AG08396 (cell line): ENCODE measurements at places on chromosomes 12 and 14.

DNA sequence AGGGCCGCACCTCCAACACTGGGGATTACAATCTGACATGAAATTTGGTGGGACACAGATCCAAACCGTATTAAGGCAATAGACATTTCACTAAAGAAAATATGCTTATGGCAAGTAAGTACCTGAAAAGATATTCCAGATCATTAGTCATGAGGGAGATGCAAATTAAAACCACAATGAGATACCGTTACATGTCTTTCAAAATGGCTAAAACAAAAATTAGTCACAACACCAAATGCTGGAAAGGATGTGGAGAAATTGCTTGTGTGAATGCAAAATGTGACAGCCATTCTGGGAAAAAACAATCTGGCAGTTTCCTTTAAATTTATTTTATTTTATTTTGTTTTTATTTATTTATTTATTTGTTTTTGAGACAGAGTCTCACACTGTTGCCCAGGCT lies 82.3 kb upstream of the PTGDR start:
- DNase-seq, result no peak

- no peak for DNase-seq
These were observed 28.5 kb downstream of the FOS start for GRCh38 chr14:75306927-75307699.

- no peak for DNase-seq
These were observed 319.5 kb downstream of the PAWR start for GRCh38 chr12:79371226-79371625.

- no peak for DNase-seq
These were observed 242.0 kb downstream of the NEDD1 start for GRCh38 chr12:97148941-97149559.

DNA sequence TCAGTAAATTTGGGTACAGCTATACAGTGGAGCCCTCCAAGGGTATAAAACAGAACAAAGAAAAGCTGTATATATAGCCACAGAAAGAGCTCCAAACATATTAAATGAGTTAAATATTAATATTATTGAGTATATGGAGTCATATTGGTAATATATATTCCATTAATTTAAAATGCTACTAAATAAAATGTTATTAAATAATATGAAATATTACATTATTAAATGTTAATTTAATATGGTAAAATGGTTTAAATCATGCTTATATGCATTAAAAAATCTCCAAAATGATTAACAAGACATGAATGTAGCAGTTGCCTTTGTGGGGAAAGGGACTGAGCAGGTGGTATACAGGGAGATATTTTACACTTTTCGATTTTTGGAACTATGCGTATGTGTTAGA lies 164.0 kb downstream of the PELI2 start:
- DNase-seq, result no peak

- DNase-seq, result no peak
These were observed 52.5 kb upstream of the PELI2 start for GRCh38 chr14:56065621-56066290.

- DNase-seq, result no peak
These were observed 117.9 kb downstream of the DPF3 start for GRCh38 chr14:72775923-72776554.

GRCh38 chr12:57158186-57158585 lies 10.8 kb upstream of the LRP1-AS start:
- no peak for DNase-seq

DNA sequence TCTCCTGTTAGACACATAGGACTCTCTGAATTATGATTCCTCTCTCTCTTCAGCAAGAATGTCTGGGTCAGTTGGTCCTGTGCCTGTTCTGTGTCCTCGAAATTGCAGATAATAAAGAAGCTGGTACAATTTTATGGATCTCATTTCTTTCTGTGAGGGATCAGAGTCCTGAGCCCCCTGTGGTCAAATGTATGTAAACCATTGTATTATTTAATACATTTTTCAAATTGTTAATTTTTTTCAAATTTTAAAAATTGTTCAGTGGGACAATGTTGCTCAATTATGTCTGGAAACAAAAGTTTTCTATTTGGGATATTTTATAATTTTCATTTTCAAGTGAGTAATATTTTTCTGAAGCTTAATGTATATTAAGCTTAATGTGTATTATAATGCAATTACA lies 513.5 kb downstream of the CCER1 start:
- no peak for DNase-seq

GRCh38 chr12:113207613-113208040 lies 13.6 kb upstream of the TPCN1 start:
- no peak for DNase-seq

GRCh38 chr14:61260939-61261776 lies 20.0 kb downstream of the TMEM30B start:
- peak; percentile 49 for DNase-seq

- no peak for DNase-seq
These were observed 83.8 kb upstream of the DUSP6 start for GRCh38 chr12:89436062-89436461.

- no peak for DNase-seq
These were observed 34.9 kb downstream of the RAD9B start for GRCh38 chr12:110536834-110537604.

DNA sequence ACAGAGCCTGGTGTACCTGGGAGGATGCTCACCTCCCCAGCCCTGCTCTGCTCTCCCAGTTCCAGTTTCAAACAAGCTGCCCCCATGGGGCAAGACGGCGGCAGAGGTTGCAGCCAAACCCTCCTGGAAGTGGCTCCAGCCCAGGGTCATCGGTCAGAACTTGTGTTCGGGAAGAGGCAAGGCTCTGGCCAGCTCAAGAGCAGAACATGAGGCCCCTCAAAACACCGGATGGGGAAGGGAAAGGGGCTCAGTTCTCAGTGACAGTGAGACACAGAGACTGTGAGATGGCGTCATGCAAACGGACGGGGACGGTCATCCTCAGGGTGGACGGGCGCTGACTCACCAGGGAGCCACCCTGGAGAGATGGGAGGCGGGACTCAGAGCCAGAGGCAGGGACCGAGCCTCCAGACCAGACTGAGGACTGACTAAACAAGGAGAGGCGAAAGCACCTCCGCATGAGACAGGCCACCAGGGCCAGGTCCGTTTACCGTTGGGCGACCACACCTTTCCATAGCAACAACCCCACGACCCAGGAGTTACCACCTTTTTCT lies 63.9 kb upstream of the GALNT9 start:
- no peak for DNase-seq

DNA sequence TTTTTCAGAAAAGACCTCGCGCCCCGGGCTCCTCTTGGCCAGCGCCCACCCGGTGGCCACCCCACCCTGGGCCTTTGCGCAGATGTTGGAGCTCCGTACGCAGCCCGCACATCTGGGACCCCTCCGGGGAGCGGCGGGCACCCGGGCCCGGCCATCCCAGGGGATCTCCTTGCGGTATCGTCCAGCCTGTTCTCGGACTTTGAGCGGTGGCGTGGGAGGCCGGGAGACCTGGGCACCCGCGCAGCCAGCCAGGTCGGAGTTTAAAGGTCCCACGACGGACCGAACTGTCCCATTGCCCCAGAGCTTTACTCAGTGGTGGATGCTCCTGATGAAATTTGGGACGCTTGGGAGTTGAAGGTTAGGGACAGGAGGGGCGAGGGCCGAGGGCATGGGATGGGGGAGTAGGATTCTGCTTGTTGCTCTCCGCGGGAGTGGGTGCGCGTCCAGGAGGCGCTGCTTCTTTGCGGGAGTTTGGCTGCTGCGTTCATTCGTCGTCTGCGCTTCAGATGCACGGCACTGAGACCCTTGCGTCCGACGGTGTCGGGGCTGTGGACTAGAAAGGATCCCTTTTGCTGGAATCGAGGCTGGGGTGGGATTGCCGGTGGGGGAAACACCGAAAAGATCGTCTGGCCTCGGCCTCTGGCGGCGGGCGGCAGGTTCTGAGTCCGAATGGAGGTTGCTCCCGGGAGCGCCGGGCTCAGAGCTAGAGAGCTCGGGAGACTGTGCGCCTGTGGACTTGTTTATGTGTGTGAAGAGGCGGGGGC lies 1.4 kb downstream of the NTF3 start:
- DNase-seq, result peak; percentile 25

GRCh38 chr14:62468946-62469345 lies 576.3 kb downstream of the KCNH5 start:
- DNase-seq, result no peak

- DNase-seq, result no peak
These were observed 41.8 kb upstream of the CCDC196 start for GRCh38 chr14:66444271-66444927.

GRCh38 chr12:124675881-124676713 lies 108.7 kb upstream of the NCOR2 start:
- DNase-seq, result peak; percentile 75

- DNase-seq, result peak; percentile 29
These were observed 117.4 kb upstream of the SOX5 start for GRCh38 chr12:24066865-24067264.

DNA sequence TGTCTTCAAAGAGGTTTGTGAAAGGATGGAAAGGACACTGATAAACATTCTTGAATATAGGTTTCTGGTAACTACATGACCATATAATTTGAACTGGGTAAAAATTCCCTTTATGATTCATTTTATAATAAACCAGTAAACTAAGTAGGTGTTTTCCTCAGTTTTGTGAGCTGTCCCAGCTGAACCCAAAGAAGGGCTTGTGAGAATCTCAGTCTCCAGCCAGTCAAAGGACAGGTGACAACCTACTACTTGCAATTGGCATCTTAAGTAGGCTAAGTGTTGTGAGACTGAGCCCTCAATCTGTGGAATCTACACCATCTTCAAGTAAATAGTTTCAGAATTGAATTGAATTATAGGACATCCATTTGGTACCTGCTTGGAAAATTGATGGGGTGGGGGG lies 75.2 kb downstream of the MYF5 start:
- no peak for DNase-seq

DNA sequence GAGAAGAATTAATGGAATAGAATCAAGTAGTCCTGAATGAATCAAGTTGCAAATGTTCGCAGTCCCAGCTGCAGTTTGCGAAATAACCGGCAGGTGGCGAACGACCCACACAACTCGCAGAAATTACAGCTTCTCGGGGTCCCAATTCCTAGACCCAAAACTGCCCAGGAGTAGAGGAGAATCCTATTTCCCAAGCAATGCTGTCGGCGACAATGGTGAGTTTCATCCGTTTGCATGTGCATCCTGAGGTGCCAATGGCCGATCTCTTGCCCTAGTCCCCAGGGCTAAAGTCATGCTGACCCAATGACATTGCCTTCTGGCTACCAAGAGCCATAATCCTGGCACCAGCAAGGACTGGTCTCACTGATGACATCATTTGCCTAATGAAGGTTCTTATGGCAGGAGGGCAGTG lies 8.5 kb upstream of the ASCL1 start:
- peak; percentile 63 for DNase-seq

- no peak for DNase-seq
These were observed at the start of gene PTPN6 for GRCh38 chr12:6950811-6951540. Gene PTPN6, plus strand, starts transcription at chr12:6951356. Its CDS starts 157 bp downstream, at chr12:6951513.

- DNase-seq, result no peak
These were observed 1635.4 kb upstream of the FLRT2 start for GRCh38 chr14:83894568-83894967.

- DNase-seq, result no peak
These were observed 21.1 kb upstream of the SCARB1 start for GRCh38 chr12:124884587-124885438.

DNA sequence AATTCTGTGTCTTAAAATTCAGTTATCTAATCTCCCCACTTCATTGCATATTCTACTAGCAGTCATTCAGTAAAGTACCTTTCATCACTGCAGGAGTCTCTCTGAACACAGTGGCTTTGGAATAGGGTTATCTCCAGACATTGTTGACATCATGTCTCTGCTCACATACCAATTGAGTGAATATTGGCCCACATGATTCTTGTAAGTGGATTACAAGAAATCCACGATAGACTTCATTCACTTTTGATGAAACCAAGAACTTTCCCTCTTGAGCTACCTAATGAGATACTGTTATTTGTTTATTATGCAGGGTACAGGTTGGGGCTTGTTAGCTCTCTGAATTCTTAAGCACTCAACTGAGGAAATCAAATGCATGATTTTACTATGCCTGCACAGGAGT lies 284.9 kb downstream of the RAD51B start:
- peak; percentile 60 for DNase-seq

DNA sequence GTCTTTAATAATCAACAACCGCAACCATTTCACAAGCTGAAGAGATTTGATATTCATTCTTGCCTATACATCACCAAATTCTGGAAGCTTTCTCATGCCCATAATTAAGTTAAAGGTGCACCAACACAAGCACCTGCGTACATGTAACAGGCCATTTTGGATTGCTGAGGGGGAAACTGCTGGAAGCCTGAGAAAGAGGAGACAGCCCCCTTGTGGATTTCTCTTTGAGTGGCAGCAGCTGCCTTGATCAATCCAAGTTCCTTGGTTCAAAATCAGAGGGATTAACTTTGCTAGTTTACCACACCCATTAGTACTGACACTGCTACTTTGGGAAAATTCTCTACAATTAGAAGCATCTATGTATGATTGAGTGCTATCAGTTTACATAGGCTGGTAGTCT lies 321.1 kb downstream of the NOVA1 start:
- no peak for DNase-seq

GRCh38 chr12:12916135-12916944 lies 25.0 kb downstream of the GPRC5A start:
- DNase-seq, result peak; percentile 75

GRCh38 chr14:104644656-104645378 lies 40.2 kb upstream of the TMEM179 start:
- DNase-seq, result no peak
